Neural crest cell (in vitro differentiated cells): ENCODE measurements at places on chromosomes 2 and 18. TPM values are rescaled to one million over a fixed set of nuclear protein-coding genes. Genes with fewer than 3 reads are reported as not detected.

GRCh38 chr2:216345846-216346245, 26.4 kb downstream of the MARCHF4 start:
- no peaks in the 10 kb centered on the region for H3K27me3 ChIP-seq
- no peaks in the 10 kb centered on the region for H3K36me3 ChIP-seq
- H3K4me1 ChIP-seq, result peaks cover 36% of the 10 kb centered on the region
- H3K4me3 ChIP-seq, result no peak overlapping the region
- no peak overlapping the region for H3K27ac ChIP-seq

DNA sequence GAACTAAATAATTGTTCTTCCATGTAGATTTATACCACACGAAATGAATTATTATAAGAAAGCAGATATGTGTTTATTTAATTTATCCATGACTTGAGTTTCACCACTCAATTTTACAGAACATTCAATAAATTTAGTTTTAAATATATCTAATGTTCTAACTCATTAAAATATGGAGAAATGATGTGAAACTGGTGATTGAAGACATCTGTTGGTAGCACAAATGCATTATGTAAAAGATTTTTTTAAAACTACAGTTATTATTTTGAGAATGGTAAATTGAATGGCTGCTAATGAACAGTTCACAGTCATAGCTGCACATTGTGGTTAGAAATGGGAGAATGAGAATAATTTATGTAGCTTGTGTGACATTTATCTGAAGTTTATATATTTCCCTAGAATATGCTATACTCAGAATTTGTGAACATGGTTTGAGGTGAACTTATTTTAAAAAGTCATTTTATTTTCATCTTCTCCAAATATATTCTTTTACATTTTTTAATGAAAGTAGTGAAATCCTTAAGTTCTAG, 203.5 kb downstream of the DPP4 start:
- peaks cover 3% of the 10 kb centered on the region for H3K27me3 ChIP-seq
- no peak overlapping the region for H3K4me3 ChIP-seq
- no peak for DNase-seq

DSG4 gene
- not detected in 2 replicates for total RNA-seq

DNA sequence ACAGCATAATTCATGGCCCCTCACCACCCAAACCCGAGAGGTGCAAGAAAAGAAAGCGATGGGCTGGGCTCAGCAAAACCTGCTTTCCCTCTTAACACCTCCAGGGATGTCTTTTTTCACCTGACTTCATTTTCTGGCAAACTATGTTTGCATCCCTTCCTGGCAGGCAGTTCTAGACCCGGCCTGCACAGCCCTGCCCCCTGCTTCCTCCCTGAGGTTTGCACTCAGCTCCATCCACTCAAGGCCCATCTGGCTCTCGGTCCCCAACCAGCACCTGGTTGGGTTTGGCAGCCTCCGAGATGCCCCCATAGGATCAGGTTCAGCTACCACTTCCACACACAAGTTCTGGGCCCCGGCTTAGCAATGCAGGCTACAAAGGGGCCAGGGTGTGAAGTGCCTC, 185.7 kb downstream of the SMAD7 start:
- no peak for DNase-seq
- no peak overlapping the region for H3K27ac ChIP-seq
- H3K4me3 ChIP-seq, result no peak overlapping the region
- no peaks in the 10 kb centered on the region for H3K4me1 ChIP-seq
- H3K27me3 ChIP-seq, result no peaks in the 10 kb centered on the region

ARHGAP28 gene
- 20.2 and 22.5 TPM in 2 replicates for total RNA-seq

DNA sequence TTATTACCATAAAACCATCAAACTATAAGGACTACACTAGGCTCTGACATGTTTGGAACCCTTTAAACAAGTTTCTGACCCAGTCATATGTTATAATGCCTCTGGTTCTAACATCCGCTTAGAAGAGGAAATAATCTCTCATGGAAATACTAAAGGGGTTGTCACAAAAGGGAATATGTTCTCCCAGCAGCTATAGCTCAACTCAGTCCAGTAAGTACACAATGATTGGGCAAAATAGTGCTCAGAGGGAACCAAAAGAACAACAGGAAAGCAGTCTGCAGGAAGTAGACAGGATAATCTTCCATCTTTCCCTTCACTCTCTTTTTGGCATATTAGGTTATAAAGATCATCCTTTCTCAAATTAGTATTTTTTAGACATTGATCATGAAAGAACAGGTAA, 4.3 kb downstream of the SRBD1 start:
- H3K27me3 ChIP-seq, result no peaks in the 10 kb centered on the region
- H3K4me1 ChIP-seq, result peaks cover 27% of the 10 kb centered on the region
- DNase-seq, result no peak
- H3K36me3 ChIP-seq, result peaks cover 4% of the 10 kb centered on the region
- H3K4me3 ChIP-seq, result no peak overlapping the region
- no peak overlapping the region for H3K27ac ChIP-seq
